ENCODE measurements at places on chromosomes 3 and 15.

GRCh38 chr3:62987721-62988120 lies 112.5 kb upstream of the CADPS start:
- no peak for DNase-seq

- DNase-seq: no peak
Observed at GRCh38 chr3:46351646-46352045, 2.3 kb upstream of the CCR2 start.

- no peak for DNase-seq
Observed at GRCh38 chr3:123378409-123378915, 70.4 kb downstream of the ADCY5 start.

DNA sequence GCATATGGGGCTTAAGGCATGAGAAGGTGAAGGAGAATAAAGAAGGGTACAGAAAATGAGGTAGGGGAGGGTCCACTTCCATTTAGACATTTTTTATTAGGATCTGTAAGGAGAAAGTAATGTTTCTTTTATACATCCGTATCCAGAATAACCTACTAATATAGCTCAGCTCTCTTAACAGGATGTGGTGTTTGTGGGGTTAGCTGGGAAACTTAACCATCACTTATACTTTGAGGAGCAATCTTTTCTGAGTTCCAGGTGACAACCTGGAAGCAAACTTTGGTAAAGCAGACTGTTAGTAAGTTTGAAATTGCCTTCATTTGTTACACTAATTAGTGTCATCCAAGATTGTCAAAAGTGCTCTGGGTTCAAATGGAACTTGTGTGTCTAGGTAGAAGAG lies 36.6 kb downstream of the BUB1B start:
- no peak for DNase-seq

GRCh38 chr3:29494305-29495036 lies 213.6 kb downstream of the RBMS3 start:
- no peak for DNase-seq

DNA sequence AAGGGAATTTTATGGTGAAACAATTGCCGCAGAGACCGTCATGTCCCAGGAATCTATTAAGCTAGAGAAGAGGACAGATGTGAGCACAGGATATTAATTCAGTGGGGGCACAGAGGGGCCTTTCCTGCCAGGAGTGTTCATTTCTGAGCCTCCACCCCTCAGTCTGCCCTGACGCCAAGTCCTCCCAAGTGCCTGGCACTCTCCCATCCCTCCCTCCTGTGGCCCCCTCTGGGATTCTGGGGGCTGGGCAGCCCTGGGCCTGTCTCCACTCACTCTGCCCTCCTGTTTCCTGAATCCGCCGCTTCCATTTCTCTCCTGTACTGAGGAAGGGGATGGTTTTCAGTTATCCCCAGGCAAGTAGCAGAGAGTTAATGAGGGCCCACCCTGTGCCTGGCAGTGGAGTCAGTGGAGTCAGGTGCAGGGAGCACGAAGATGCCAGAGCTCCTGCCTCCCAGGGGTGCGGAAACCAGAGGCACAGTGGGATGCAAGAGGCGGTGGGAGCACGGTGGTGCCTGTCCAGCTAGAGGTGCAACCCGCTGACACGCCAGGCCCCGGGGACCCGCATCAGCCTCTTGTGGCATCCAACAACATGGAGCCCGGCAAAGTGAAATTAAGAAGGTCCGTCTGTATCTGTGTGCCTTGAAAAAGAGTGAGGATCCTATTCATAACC lies 212.5 kb downstream of the XXYLT1 start:
- no peak for DNase-seq

DNA sequence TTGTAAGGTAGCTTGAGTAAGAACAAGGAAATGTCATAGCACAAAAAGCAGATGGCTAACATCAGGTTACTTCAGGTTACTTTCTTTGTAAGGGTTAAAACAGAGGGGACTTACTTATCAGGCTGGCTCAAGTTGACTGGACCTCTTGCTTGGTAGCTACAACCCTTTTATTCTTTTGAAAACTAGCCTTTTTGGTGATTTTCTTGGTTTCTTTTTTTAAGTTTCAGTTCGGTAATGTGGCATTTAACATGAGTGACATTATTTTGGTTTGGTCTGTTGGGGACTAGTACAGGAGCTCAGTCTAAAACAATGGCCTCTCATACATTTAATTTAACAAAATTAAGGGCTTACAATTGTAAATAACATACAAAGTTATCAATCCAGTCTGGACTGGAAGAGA lies 621.4 kb downstream of the OTOL1 start:
- DNase-seq: no peak

GRCh38 chr3:174907027-174907426 lies 47.9 kb downstream of the NAALADL2 start:
- no peak for DNase-seq

GRCh38 chr15:74300057-74300795 lies 64.1 kb downstream of the CCDC33 start:
- no peak for DNase-seq

- peak; percentile 56 for DNase-seq
Observed at GRCh38 chr3:158935846-158936245, 134.0 kb downstream of the MFSD1 start.

- no peak for DNase-seq
Observed at GRCh38 chr3:187706971-187707370, 4.6 kb upstream of the RTP2 start.

DNA sequence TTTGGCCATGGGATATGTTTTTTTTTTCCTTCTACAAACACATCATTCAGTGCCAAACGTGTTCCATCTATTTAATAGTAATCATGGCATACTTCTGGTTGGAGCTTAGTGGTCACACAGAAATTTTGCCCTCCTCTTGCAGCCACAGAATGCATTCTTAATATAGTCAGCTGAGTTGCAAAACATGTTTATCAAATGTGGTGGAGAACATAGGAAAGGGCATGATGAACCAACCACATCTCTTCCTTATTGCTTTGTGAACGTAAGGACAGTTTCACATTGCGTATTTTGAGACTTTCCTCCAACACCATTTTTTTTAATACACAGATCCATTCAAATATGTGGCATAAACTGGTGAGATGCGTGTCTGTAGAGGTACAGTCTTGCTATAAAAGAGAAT lies 106.8 kb downstream of the BBX start:
- no peak for DNase-seq

DNA sequence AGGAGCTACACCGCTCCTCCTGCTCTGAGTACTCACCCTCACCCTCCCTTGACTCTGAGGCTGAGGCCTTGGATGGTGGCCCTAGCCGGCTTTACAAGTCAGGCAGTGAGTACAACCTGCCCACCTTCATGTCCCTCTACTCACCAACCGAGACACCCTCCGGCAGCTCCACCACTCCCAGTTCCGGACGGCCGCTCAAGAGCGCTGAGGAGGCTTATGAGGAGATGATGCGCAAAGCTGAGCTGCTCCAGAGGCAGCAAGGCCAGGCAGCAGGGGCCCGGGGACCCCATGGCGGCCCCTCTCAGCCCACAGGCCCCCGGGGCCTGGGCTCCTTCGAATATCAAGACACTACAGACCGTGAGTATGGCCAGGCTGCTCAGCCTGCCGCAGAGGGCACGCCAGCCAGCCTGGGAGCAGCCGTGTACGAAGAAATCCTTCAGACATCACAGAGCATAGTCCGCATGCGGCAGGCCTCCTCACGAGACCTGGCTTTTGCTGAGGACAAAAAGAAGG lies 21.2 kb upstream of the APEH start:
- DNase-seq: no peak

- no peak for DNase-seq
Observed at GRCh38 chr3:150352931-150353330, 55.2 kb upstream of the TSC22D2 start.
